ENCODE measurements at places on chromosomes 5 and 9.

- no peak for DNase-seq
Measured at GRCh38 chr5:78353520-78353919, 6.9 kb upstream of the SCAMP1 start.

- DNase-seq = no peak
Measured at GRCh38 chr5:81363093-81363871, 30.7 kb downstream of the ACOT12 start.

- no peak for DNase-seq
Measured at GRCh38 chr5:80036615-80037014, 1.5 kb downstream of the THBS4 start.

DNA sequence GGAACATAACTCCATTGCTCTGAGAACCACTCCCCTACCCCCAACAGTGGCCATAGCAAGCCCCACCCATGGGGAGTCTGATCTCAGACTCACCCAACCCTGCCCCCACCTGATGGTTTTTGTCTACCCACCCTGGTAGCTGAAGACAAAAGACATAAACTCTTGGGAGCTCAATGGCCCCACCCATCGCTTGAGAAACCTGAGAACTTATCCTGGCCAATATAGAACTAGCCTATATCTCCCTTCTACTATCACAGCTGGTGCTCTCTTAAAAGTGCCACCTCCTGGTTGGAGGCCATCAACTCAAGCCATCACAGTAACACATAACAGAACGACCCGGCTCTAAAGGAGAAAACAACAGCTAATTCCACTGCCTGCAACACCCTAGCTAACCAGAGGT lies 47.9 kb upstream of the SNAPC3 start:
- no peak for DNase-seq

- no peak for DNase-seq
Measured at GRCh38 chr5:74499256-74500050, 141.1 kb downstream of the ENC1 start.

GRCh38 chr9:17536027-17536426 lies 42.8 kb upstream of the SH3GL2 start:
- no peak for DNase-seq

DNA sequence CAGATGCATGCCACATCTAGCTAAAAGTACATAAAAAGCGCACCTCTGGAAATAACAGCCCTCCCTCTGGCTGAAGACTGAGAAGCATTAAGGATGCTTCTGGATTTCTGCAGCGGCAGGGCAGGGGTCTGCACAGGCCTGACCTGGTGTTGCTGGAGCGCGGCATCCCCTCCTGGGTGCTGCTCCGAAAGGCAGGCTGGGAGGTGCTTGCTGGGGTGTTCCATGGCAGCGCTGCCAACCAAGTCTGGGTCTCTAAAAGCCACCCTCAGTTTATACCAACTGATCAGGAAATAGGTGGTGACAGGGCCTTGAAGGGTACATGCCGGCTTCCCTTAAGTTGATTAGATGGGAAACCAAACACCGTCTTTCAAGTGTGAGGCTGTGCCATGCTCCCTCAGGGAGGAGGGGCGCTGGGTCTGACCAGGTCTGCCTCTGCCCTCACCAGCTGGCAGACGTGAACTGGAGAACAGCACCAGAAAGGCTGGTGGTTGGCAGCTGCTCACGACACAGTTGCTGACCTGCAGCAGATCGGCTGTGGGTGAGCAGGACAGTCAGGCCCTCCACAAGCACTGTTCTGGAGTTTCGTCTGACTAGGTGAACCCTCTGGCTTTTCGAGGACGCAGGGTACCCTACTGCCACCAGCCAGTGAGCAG lies 81.6 kb downstream of the DAP start:
- DNase-seq = no peak

DNA sequence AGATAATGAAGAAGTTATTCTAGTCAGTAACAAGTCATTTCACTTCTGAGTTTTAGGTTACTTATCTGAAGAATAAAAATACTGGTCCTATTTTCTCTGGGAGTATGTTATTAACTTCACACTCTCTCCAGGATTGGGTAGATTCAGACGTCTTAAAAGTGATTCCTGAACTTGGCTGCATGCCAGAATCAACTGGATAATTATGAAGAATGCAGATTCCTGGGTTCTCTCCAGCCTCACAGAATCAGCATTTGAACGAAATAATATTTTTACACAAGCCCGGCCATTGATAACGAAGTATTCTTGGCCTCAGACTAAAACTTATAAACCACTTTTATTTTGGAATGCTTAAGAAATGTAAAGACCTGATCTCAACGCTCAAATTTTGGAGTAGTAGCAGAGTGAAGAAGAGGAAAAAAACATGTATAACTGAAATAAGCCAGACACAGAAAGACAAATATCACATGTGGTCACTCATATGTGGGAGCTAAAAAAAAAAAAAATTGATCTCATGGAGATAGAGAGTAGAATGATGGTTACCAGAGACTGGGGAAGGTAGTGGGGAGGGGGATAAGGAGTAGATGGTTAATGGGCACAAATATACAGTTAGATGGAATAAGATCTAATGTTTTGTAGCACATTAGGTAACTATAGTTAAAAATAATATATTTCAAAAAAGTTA lies 507.3 kb downstream of the ISL1 start:
- no peak for DNase-seq

DNA sequence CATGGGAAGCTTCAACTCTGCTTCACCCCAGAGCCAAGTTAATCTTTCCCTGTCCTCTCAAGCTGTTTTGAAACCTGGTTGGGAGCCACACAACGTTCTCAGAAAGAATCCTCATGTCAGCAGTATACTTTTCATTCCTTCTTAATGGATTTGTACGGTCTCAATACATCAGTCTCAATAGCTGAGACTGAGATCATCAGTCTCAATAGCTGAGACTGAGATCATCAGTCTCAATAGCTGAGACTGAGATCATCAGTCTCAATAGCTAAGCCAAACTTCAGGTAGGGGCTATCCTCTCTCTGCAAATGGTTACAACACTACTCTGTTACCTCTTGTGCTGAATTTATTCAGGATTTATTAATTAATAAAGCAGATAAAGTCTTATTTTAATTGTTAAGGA lies 1317.4 kb upstream of the CDH9 start:
- DNase-seq = no peak

Data from left cardiac atrium (tissue), 4 donors.